CD4-positive, alpha-beta T cell treated with Interleukin-6 for 4 hours (primary cell): ENCODE measurements at places on chromosomes 4 and X.

GRCh38 chrX:29617725-29618124 lies 597.6 kb upstream of the MAGEB2 start:
- no peak for DNase-seq

DNA sequence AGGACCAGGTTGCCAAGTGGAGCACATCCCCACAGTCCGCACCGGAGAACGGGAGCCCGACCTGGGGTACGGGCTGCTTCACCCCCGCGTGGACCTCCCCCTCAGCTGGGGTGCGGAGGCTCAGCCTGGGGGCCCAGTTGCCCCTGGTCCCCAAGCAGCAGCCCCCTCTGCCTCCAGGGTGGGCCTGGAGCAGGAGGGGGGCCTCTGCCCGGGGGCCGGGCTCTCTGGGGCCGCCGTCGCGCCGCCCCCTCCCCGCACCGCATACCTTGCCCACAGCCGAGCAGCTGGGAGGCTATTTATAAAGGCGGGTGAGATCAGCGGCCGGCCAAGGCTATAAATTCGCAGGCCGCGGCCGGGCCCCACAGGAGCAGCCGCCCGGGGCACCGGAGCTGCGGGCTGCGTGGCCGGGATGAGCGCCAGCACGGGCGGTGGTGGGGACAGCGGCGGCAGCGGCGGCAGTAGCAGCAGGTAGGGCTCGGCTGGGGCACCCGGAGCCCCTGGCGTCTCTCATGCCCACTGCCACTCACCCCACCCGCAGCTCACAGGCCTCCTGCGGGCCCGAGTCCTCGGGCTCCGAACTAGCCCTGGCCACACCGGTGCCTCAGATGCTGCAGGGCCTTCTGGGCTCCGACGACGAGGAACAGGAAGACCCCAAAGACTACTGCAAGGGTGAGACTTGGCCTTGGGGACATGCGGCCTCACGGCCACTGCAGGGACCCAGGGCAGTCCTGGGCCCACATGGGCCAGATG lies at the start of gene SRPK3:
Gene SRPK3, plus strand, starts transcription at position 364 of the 750 bp plus-strand sequence. Its CDS starts 46 bp downstream, at position 410.
- DNase-seq = no peak

- DNase-seq = peak; percentile 75
These were observed 136.4 kb downstream of the ZNF674 start for GRCh38 chrX:46408553-46409407.

GRCh38 chr4:8510611-8511285 lies 69.4 kb upstream of the GPR78 start:
- no peak for DNase-seq
